ENCODE measurements at places on chromosomes 2 and 18.

DNA sequence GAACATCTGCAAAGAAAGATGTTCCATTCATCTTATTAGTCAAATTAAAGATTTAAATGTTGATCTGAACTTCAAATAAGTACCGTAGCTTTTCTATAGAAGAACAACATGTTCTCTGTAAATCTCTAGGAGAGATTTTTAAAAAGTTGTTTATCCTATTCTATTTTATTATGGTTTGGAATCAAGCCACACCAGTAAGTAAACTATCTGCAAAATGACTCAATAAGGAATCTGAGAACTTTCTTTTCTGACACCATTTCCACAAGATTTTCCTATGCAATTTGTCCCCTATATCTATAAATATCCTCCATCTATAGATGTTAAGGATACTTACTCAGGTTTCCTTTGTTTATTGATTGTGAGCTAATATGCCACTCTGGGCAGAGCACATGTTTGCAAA lies 736.6 kb downstream of the CBLN2 start:
- no peak for DNase-seq

GRCh38 chr18:25544546-25545287 lies 192.8 kb upstream of the ZNF521 start:
- DNase-seq = peak; percentile 68

DNA sequence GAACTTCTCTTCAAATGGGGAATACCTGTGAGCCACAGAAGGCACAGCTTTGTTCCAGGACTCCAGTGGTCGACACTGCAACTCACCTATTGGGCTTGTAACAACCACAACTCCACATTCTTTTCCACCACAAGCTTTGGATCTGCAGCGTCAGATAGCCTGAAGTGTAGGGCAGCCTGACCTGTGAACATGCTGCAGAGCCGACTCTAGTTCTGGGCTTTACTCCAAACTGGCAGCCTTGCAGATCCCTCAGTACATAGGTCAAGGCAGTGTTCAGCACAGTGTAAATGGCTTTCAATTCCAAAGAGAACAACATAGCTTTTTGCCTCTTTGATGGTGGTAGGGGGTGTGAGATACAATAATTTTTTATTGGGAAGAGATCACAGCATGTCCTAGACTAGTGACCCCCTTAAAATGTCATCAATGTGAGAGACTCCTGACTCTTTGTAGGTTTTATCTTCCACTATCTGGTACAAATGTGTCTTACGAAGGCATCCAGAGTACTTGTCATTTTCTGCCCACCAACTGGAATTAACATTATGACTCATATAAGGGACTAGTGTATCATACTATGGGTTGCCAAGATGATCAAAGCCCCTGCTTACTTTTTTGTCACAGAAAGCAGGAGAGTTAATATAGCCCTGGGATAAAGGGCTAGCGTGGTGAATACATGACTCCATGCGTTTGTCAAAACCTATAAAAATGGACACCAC lies 149.8 kb downstream of the COPS8 start:
- DNase-seq = no peak

DNA sequence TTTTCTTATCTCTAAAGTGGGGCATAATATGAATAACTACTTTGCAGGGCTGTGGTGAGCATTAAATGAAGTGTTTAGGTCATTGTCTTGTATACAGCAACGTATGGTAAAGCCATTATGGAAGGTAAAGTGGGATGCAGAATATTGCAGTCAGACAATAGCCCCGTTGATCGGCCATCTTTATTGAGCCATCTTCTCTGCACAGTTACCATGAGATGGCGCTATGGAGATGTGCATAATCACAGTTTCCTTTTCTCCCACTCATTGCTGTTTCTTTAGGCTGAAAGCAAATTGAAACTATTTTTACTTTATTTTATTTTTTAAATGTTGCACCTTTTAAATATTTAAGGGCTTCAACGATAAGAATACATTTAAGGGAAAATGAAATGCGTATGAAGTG lies 108.9 kb downstream of the THSD7B start:
- peak; percentile 65 for DNase-seq

GRCh38 chr18:45806226-45806625 lies 19.2 kb upstream of the SIGLEC15 start:
- peak; percentile 18 for DNase-seq

DNA sequence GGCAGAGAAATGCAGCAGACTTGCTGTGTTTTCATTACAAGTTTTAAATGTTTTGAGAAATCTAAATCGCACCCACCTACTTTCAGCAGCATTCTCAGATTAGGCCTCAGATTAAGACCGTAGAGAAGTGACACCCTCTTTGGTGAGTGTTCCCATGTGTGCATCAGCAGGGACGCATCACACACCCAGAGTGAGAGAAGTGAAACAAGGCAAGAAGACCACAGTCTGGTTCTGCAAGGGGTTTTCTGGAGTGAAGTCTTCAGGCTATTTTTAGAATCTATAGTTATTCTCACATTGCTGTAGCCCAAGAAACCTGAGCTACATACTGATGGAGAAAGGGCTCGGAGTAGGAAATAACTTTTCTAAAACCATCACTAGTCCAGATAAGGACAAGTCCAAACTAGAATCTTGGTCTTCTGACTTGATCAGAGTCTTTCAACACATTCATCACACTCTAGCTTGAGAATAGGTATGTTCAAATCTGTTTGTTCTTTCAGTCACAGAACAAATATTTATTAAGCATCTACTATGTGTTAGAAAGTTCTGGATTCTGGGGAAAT lies 1216.6 kb upstream of the PIK3C3 start:
- no peak for DNase-seq

- no peak for DNase-seq
These were observed 162.2 kb downstream of the FIGN start for GRCh38 chr2:163573652-163574051.

GRCh38 chr18:477565-477964 lies 22.9 kb downstream of the COLEC12 start:
- DNase-seq = peak; percentile 12

DNA sequence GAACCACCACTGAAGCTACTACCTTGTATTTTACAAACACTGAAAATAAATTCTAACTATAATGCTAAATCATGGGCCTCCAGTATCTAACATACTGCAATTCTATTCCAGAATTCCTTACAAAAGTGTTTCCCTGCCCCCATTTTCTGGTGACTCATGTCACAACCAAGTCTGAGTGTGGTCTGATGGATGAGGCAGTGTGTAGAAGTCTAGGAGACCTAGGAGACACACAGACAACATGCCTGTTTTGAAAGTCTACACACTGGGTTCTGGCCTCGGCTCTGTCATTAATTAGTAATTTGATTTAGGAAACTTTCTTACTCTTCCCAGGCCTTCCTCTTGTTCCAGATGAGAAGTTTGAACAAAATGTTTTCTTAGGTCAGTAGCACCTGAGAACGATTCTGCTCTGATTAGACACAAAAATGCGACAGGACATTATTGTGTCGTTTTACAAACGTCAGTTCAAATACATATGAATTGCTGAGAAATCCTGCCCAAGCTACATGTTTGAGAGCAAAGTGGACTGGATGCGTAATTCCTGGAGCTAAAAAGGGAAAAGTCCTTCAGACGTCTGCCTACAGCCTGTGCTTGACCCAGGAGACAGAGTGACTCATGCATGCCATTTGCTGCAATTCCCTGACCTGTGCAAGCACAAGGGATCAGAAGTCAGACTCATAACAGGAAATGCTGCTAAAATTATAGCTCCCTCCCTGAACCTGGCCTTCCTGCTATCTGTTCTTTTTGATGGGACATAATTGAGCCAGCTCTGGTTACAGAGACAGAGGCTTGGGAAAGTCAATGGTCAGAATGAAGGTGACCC lies 494.4 kb downstream of the SOX11 start:
- DNase-seq = no peak

GRCh38 chr18:45416168-45416567 lies 199.1 kb upstream of the SLC14A2 start:
- no peak for DNase-seq

DNA sequence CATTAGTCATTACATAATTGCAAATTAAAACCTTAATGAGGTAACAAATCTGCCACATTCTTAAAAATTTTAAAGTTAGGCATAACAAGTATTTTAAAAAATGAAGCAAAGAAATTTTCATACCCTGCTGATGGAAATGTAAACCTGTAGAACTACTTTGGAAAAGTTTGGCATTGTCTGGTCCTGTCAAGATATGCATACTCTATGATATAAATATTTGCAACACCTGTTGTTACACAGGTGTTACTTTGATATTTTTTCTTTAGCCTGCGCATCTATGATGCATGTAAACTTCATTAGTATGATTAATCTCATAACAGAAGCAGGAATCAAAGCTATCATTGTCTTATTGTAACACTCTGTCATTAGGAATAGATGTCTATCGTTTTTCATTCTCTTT lies 634.3 kb downstream of the TRIB2 start:
- DNase-seq = no peak

- DNase-seq = no peak
These were observed 154.7 kb downstream of the RBM43 start for GRCh38 chr2:151106805-151107506.

- DNase-seq = no peak
These were observed 83.1 kb downstream of the SOCS6 start for GRCh38 chr18:70371908-70372307.

- DNase-seq = no peak
These were observed 52.5 kb downstream of the CDH2 start for GRCh38 chr18:28124131-28125029.

- DNase-seq = no peak
These were observed 59.4 kb upstream of the SH3RF3 start for GRCh38 chr2:109069331-109070194.

GRCh38 chr2:112048887-112049286 lies 6.2 kb upstream of the TMEM87B start:
- peak; percentile 79 for DNase-seq

DNA sequence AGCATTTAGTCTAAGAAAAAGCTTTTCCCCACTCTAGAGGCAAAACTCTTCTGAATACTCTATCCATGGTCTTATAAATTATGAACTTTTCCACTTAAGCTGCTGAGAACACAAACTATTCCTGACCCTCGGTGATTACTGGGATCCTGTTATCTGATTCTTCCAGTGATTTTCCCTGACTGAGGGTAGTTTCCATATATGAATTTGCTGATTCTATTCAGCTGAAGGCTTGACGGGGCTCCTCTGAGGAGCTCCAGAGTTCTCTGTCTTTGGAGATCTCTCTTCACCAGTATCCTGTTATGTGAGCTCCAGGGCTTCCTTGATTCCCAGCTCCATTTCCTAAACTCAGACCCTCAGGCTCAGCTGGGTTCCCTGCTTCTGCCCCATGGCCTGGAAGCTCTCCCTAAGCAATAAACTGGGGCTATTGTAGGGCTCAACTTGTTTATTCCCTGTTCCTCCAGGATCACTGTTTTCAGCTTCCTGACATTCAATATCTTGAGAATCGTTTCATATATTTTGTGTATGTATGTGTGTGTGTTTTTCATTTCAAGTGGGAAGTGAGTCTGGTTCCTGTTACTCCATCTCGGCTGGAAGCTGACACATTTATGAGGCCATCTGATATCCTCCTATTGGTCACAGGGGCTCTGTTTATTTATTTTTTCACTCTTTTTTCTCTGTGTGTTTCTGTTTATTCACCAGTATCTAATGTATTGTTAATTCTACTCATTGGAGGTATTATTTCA lies 78.2 kb downstream of the ARHGAP28 start:
- no peak for DNase-seq

GRCh38 chr18:46008531-46008930 lies 41.4 kb upstream of the EPG5 start:
- no peak for DNase-seq

GRCh38 chr2:235416858-235417499 lies 76.9 kb upstream of the AGAP1 start:
- DNase-seq = peak; percentile 1

DNA sequence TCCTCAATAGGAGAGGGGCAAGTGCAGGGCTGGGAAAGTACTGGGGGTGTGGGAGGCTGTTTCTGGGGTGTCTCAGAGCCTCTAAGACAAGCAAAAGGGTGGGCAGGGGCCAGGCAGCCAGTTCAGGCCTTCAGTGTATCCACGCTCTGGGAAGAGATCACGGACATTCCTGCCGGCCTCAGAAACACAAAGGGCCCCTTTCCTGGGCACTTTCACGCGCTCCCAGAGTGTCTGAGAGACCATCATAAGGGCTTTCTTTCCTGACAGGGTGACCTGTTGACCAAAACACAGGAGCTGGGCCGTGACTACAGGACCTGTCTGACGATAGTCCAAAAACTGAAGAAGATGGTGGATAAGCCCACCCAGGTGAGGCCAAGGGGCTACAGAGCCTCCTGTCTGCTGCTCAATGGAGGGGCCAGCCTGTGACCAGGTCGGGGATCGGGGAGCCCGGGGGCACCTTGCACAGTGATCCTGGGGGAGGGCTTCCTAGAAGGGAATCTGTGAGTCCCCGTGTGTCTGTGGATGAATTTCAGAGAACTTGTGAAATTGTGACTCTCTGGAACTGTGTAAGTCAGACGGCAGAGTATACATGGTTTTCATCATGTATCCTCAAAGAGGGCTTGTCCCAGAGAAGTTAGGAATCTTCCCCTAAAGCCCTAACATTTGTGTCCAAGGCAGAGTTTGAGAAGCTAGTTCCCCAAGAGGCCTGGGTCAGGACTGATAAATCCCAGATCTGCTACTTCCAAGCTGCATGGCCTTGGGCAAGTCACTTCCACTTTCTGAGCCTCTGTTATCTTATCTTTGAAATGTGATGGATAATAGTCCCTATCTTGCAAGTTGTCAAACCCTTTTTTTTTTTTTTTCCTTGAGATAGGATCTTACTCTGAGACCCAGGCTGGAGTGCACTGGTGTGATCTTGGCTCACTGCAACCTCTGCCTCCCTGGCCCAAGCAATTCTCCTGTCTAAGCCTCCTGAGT lies 1.8 kb downstream of the GNLY start:
- peak; percentile 2 for DNase-seq

GRCh38 chr2:165637396-165637795 lies 156.7 kb downstream of the GALNT3 start:
- DNase-seq = no peak

DNA sequence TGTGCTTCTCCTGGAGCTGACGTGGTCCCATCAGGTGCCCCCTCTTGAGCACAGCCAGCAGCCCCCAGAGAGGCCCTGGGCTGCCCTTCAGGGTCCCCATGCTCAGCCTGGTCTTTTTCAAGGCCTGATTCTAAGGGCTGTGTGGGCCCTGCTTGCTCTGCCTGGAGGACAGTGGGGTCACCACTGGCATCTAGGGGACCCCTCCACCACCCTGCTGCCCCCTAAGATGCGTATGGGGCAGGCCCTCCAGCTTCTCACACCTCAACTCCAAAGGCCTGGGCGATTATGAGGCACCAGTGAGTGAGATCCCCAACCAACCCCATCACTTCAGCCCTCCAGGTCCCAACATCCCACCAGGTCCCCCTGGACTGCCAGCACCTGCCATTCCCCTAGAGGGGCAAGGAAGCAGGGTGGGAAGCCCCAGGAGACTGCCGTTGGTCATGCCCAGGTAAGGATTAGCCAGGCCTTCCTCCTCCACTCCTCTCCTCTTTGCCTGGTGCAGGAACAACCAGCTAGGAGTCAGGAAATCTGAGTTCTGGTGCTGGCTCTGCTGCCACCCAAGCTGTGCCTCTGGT lies 114.4 kb downstream of the SMAD7 start:
- no peak for DNase-seq

GRCh38 chr2:98893911-98894321 lies 42.1 kb downstream of the CRACDL start:
- no peak for DNase-seq

GRCh38 chr2:226339616-226340015 lies 460.0 kb downstream of the IRS1 start:
- DNase-seq = no peak
